ENCODE measurements at places on chromosomes 4 and X.
A peak's percentile ranks its signal among the peaks of the same experiment; 100 is the strongest.

DNA sequence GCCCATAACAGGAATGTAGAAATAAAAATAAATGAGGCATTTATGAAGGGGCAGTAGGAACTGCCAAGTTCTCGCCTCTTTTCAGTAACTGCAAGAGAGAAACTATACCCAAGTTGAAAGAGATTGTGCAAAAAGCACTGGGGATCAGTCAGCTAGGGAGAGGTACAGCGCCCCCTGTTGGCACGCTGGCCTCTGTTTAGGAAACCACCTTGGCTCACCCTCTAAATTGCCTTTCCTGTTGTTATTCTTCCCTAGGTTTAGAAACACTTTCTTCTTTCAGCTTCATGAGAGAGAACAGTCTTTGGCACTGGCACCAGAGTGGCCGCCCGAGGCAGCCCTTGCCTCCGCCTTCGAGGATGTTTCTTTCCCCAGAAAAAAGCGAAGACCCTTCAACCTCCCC lies 348.5 kb downstream of the MID1IP1 start:
- peak; percentile 34 for DNase-seq

- no peak for DNase-seq
Observed at GRCh38 chr4:78599931-78600375, 48.4 kb downstream of the ANXA3 start.

DNA sequence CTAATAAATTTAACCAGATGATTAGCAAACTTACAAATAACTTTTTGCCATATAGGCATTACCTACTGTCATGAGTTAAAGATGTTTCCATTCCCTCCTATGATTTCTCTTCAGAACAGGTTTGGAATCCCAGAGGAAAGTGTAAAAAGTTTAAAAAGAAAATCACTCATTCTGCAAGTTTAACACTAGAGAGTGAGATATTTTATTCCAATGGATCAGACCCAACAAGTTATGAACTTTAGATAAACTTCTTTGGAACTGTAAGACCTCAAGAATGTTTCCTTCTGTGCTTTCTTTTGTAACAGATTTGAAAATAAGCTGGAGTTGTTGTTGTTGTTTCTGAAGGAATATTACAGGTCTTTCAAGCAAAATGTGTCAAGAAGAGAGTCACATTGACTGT lies 51.6 kb downstream of the PPP3CA start:
- no peak for DNase-seq

DNA sequence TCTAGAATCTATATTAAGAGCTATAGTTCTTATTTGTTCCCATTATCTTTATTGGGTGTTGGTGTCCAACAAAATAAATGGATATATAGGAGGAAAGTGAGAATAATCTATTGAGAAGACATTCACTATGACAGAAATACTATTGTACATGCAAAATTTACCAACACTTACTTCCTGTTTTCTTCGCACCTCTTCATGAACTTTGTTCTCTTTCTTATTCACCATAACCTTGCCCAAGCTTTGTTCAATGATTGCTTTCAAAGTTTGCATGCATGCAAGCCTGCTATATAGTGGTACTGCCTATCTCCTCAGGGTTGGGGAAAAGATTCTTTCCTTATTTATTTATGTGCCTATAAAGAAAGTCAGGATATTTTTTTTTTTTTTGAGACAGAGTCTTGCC lies 176.4 kb upstream of the JADE1 start:
- no peak for DNase-seq

DNA sequence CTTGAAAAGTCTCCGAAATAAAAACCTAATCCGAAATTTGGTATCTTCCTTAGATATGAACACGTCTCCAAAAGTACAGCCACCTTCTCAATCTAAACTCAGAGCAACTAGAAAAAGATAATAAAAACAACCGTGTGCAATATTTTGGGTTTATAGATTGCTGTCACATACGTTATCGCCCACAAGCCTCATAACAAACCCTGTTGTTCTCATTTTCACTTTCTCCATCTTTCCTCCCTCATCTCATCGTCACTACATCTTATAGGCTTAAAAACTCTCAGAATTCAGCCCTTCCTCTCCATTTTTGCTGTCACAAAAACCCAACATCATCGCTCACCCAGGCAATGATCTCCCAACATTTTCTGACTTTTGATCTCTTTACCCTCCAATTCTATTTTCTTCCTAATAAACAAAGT lies 448 bp upstream of the SCFD2 start:
- DNase-seq: no peak

Measured in stimulated activated CD8-positive, alpha-beta memory T cell treated with anti-CD3 and anti-CD28 coated beads, Interleukin-4, amount 100 ng/mL, for 1 hour (primary cell).